ENCODE measurements at places on chromosomes 11 and 22.

- DNase-seq: no peak
Observed at GRCh38 chr11:16862726-16863125, 124.3 kb downstream of the C11orf58 start.

GRCh38 chr11:72643547-72643946 is 30.7 kb downstream of the PDE2A start:
- DNase-seq: no peak

DNA sequence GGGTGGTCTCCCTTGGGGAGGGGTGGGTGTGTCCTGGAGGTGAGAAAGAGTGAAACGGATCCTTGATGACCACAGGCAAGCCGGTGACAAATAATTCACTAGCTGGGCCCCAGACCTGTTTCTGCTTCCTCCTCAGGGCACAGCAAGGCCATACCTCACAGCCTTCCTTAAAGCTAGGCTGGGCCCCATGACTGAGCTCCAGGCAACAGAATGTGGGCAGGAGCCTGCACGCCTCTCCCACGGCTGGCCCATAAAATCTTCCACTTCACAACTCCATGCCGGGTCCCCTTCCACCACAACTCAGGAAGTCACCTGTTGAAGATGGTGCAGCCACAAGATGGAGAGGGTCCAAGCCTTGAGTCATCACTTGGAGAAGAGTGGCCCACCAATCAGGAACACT is 23.9 kb downstream of the SLC22A12 start:
- DNase-seq: no peak

DNA sequence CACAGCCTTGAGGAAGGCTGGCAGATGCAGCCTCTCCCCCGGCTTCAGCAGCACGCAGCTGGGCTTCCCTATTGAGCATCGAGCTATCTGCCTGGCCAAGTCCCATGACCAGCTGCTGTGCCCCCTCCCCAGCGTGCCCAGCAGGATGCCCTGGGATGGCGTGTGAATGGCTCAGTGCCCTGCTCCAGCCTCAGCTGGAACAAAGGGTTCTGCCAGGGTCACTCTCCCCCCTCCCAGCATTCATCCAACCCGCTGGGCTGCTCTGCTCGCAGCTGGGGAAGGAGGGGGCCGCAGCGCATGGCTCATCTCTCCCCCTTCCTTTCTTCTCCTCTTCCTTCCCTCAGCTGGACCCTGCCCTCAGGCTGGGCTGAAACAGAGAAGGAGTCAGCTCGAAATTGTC is 14.5 kb downstream of the LRP4 start:
- DNase-seq: no peak

DNA sequence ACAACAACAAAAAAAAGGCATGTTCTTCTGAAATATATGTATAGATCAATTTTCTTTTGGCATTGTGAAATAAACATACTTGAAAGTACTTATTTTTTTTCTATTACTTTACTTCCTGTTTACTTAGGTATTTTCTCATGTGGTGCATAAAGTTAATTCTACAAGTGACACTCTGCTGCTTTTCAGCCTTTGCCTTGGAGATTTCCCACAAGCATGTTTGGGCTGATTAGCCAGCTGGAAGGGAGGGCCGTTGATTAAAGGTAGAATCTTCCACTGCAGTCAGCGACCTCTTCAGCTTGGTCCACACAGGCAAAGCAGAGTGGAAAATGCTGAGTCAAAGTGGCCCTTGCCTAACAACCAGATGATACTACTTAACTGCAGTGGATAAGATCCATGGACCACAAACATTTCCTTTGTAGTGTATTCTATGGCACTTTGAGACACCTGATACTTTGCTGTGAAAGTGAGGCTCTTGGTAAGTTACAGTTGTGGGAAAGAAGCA is 176.0 kb downstream of the ARHGAP42 start:
- no peak for DNase-seq

- DNase-seq: no peak
Observed at GRCh38 chr11:125221461-125221860, 56.9 kb downstream of the PKNOX2 start.

DNA sequence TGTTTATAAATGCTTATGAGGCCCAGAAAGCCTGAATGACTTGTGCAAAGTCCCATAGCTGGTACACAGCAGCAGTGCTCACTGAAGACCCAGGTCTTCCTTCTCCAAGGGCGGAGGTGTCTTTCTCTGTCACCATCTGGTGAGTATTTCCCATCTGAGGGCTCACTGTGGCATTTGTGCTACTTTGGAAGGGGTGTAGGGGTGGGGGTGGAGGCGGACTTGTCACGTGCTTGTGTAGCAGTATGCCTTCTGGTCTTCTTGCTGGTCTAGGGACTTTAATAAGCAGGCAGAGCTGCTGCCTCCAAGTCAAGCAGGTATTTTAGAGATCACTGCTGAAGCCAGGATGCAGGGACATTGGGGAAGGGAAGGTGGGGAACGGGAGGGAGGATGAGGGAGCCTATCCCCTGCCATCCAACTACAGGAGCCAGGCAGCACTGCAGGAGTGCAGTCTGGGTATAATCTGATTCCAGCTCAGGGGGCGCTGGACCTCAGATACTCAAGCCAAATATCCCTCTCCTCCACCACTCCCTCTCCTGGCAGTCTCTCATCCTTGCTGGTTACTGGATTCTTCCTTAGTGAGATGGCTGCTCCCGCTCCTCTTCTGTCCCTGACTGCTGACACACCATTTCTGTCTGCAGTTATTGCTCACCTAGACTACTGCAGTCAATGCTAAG is 3.4 kb downstream of the ABCC8 start:
- no peak for DNase-seq

DNA sequence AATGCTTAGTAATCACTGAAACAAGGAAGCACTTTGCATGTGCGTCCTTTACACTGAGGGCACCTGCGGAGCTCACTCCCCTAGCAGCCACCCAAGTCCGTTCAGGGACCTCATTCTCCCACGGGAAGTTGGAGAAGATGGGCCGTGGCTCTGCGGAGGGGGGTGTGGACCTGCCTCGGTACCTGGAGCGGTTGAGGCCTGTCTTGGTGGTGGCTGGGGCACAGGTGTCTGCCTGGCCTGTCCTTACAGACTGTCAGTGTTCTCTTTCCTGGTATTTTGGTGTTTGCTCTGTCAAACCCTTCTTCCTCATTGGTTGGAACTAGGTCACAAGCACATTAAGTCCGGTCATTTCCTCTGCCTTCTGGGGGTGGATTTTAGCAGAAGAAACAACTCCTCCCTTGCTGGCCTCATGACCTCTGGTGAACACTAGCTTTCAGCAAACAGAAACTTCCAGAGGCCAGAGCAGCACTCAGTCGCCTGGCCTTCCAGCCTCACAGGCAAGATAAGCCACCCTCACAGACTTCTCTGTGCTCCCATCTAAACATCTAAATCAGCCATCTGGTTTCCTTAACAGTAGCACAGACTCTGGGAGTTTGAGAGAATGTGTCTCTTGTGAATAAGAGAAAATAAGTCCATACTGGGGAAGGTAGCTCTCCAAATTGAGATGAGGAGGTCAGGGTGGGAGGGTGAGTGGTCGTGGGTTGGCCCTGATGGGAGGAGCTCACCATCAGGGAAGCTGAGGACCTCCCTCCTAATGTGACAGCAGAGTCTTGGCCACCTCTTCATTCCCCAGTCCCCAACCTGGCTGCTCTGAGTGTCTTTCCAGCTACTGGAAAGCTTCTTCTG is 8.6 kb downstream of the SNAP29 start:
- DNase-seq: no peak

GRCh38 chr22:25111579-25112517 is 87.8 kb upstream of the CRYBB3 start:
- DNase-seq: no peak

- no peak for DNase-seq
Observed at GRCh38 chr22:44326491-44326885, 13.7 kb upstream of the SHISAL1 start.

DNA sequence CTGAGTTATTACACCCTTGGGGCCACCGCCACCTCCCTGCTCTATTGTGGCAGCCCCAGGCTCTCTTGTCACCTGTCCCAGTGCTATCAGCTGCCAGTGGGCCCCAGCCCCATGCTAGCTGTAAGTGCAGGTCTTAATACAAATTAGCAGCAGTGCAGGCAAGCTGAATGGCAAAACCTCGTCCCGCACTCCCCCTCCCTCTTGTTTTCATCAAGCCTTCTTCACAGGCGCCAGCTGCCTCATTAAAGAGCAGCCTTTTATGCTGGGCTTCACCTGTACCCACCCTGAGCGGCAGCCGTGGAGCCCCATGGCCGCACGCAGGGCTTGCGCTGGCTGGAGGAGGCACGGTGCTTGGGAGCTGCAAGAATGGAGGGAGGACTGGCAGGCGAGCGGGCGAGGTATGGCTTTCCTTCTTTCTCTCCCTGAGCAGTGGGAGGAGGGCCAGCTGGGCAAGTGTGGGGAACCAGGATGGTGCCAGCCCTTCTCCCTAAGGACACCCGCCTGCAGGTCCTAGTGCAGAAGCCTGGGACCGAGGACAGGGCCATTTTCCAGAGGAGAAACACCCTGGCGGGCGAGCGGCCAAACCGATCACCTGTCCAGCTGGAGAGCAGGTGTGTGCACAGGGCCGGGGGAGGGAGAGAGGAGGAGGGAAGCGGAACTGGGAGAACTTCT is 70.7 kb downstream of the FLI1 start:
- no peak for DNase-seq

GRCh38 chr22:31248138-31248745 is 36.1 kb downstream of the LIMK2 start:
- DNase-seq: peak; percentile 65

DNA sequence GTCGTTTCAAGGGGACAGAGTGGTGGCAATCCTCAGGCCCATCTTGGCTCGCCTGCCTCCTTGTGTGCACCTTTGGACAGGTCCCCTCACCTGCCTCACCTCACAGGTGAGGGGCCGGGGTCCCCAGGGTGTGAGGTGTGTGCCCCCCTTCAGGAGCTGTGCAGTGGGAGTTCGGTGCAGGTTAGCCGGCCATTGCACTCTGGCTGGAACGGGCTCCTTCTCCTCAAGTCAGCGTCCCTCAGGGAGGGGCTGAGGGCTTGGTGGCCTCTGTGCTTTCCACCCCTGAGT is 269.1 kb downstream of the TBC1D22A start:
- no peak for DNase-seq

DNA sequence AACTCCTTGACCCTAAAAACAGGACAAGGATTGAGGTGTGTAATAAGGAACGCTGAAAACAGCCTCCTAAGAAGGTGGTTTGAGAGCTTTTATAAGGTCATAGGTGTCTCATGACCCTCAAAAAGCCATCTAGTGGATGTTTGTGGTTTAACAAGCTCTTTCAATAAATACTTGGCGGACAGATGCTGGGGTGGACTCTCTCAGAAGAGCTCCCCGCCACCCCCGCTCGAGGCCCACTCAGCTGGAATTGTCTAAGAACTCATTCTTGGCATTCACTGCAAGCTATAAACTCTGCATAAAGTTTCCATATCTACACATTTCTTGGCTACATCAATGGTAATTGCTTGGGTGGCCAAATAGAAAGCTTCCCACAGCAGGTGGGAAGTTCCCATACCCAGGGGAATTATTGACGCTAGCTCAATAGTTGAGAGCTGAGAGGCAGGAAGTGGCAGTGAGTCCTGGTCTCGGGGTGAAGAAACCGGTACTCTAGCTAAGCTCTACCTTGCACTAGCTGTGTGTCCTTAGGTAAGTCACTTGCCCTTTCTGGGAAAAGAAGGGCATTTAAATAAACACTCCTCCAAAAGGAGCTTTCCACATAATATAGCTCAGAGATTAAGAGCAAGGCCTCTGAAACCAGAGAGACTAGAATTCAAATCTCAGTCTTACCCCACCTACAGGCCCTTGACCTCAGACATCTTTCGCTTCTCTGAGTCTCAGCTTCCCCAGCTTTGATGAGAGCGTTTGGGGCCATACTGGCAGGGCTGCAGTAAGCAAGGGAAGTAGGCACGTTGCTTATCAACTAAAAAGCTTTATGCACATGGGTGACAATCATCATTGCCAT is 6.4 kb downstream of the MS4A15 start:
- no peak for DNase-seq

- no peak for DNase-seq
Observed at GRCh38 chr11:116972691-116973090, 125.5 kb downstream of the SIK3 start.

DNA sequence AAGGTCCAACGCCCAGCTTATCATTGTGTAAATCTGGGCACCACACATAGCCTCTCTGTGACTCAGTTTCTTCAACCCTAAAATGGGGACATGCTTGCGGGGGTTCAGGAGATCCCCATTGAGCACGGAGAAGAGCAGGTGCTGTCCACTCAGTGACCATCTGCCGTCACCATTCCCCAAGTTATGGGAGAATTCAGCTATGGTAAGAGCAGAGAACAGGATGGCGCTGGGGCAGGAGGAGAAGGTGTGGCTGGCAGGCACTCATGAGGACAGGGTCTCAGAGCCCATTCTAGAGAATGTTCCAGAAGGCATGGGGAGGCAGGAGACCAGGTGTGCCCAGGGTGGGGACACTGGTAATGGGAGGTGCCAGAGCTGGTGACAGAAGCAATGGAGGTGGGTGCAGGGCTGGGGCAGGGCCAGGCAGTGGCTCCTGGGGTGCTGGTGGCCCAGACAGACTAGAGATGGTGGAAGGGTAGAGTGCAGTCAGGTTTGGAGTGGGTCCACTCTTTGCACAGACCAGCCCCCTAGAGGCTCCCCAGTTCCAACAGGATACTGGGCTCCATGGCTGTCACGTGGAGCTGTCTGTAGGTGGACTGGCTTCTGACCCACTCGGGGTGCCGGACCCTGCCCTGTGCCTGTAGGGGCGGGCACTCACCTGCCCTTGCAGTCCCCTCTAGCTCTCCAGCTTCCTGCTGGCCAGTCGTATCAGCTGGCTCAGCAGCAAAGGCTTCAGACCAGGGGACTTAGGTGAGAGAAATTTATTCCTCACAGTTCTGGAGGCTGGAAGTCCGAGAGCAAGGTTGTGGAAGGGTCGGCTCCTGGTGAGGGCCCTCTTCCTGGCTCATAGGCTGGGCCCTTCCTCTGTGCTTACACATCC is 84.7 kb downstream of the CDKN1C start:
- no peak for DNase-seq
